NCI-H146 (cell line): ENCODE measurements at places on chromosomes 16 and 17.
A peak's percentile ranks its signal among the peaks of the same experiment; 100 is the strongest.

DNA sequence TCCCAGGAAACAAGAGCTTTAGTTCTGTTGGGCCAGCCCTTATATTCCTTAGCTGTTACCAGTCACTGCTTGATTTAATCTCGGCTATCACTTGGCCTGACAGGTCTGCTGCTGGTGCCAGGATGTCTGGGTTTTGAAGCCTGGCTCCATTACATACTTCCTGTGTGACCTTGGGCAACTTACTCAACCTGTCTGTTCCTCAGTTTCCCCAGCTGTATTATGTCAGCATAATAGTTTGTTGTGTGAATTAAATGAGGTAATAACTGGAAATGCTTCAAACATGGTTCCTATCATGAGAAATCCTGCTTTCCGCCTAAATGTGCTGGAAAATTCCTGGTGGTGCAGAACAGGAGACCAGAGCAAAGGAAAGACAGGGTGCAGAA, 50.6 kb upstream of the STH start:
- no peak for DNase-seq

DNA sequence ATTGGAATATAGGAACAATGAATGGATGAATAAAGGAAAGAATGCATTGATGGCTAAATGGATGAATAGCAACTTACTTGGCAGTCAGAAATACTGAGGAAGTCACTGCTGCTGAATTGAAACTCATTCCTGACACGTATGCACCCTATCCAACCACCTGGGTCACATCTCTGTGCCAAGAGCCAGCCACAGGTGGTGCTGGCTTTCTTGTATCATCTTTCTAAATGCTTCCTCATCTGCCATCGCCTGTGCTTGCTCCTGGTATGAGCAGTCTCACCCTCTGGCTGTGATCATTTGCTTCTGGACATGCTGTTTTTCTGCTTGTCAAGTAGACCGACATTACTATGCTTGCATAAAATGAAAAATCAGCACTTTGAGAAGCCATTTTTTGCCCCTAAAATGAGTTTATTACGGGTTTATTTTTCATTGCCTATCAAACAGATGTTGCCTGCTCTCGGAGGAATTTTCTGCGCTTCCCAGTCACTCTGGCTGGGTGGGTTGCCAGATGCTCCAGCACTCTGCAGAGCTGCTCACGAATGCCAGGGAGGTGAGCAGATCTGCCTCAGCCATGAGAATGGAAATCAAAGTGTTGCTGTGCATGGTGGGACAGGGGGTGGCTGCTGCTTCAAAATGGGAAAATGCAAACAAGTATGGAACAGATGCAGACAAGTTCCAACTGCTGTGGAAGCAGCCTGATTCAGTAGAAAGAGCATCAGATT, 1349.6 kb upstream of the CDH8 start:
- peak; percentile 19 for DNase-seq

DNA sequence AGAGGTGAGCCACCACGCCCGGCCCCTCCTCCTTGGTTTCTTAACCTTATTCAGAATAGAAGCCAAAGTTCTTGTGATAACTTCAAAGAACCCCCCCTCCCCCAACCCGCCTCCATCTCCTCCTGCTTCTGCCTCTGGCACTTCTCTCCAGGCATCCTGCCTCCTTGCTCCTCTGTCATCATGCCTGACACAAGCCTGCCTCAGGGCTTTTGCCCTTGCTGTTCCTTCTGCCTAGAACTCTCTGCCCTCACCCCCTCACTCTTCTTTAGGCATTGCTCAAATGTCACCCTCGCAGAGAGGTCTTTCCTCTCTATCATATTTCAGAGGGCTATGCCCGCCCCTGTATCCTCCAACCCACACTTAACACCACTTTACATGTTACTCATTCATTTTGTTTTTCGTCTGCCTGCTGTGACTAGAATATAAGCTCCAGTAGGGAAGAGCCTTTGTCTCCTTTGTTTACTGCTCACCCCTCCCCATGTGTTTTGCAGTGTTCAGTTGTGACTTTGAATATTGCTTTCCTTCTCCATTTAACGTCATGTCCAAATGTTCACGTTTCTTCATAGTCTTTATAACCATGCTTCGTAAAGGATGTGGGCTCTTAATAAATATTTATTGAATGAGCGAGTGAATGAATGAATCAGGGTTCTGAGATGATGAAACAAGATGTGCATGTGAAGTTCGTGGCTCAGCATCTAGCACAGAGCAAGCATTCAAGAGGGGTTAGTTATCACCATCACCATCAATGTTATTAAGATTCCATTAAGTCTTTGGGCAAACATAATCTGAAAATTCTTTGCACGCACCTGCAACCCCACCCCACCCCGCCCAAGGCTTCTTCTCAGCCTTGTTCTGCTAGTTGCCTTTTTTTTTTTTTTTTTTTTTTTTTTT, 186.2 kb upstream of the WSCD1 start:
- no peak for DNase-seq

GRCh38 chr16:80738521-80738920, 65.9 kb downstream of the CDYL2 start:
- no peak for DNase-seq

GRCh38 chr17:5468075-5468473, 708 bp downstream of the DHX33 start:
- DNase-seq: peak; percentile 35

DNA sequence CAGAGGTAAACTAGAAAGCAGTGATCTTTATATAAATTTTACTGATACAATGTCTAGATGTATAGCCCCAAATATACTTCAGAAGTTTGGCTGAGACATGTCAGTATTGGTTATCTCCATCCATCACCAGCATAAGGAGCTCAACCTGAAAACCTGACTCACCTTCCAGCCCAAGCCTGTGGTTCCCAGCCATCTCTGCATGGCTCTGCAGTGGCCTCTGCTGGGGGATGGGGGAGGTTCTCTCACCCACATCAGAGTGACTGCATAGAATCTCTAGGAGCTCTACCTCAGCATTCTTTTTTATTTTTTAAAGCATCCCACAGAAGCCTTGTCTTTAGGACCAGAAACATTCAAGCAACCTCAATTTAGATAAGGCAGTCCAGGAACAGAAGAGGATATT, 27.3 kb downstream of the USP7 start:
- DNase-seq: peak; percentile 48

DNA sequence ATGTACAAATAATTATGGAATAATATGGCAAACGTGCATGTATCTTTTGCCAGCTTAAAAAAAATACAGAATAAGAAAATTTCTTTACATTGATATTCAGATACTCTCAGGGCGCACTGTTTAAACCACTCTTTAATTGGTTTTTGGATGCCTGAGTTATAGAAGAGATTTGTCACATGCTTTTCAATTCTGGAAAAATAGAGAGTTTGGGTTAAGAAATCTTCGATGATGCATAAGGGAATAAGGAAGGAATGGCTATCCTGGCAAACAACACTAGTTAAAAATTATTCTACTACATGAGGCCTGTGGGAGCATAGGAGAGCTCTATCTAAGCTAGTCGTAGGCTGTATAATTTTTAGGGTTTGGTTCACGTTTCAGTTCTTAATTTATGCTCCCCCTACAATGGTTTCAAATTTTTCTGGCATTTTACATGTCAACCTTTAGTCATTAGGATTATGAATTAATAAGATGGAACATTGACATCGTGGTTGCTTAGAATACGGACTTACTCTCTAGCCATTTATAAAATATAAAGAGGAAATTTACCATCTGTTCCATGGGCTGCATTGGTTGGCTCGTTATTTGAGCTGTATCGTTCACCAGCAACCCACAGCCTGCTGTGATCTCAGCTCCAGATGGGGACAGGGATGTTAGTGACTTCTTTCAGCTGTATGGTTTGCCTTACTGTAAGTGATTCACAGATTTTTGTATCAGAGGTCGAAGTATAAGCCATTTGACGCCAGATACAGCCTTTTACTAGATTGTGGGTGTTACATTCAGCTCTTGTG, 15.9 kb downstream of the NARF start:
- no peak for DNase-seq

- no peak for DNase-seq
Observed at GRCh38 chr16:74296104-74296431, 546 bp upstream of the PSMD7 start.

- DNase-seq: no peak
Observed at GRCh38 chr17:17892731-17893130, 55.9 kb upstream of the SREBF1 start.

DNA sequence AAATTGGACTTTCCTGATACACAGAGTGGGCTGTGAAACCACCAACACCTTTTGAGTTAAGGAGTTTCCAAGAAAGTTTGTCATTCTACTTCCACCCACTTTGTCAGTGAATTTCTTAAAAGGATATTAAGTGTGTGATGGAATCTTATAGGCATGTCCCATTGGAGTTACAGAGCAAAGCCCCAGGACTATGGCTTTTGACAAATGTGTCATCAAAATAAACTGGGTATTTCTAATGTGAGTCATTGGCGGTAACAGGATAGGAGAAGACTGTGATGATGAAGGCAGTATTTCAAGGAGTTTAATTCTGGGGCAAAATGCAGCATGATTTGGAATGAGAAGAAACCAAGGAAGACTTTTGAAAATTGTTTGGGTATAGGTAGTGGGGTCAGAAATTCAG, 1013.8 kb upstream of the EEF2KMT start:
- no peak for DNase-seq

DNA sequence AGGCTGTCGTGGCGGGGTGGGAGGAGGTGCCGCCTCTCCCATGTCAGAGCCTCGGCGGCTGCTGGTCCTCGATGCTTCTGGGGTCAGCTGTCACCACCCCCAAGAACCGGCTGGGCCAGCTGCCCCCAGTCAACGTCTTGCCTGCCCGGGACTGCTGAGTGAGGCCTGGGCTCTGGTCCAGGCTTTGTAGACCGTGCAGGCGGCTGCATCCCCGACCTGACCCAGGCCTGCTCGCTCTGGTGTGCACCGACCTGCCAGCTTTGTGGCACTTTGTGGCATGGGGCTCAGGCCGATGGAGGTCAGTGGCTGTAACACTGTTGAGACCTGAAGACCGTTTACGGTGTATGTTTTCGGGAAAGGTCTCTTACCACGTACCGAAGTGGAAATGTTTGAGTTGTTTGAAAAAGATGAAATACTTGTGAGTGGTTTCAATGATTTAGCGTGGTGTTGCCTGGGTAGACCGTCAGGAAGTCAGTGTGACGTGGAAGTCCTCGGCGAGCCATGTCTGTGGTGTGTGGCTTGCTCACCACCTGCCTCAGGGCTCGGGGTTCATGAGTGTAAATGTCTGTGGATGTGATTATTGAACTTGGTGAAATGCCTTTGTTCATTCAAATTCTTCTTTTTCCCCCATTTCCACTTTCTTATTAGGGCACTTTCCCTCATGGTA, 53.2 kb upstream of the ZNF750 start:
- no peak for DNase-seq

DNA sequence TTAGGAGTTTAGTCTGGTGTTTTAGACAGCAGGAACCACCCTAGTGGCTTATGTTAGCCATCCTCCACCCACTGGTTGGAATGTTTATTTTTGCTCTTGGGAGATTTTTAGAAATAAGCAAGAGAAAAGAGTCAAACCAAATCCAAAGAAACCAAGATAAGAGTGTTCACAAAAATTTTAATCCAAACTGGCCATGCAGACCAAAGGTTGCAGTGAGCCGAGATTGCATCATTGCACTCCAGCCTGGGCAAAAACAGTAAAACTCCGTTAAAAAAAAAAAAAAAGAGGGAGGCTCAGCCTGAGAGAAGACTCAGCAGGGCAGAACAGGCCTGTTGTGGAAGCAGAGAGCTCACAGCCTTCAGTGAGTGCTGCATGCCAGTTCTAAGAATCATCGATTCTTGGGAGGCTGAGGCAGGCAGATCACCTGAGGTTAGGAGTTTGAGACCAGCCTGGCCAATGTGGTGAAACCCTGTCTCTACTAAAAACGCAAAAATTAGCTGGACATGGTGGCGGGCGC, 12.2 kb upstream of the C16orf54 start:
- no peak for DNase-seq

- no peak for DNase-seq
Observed at GRCh38 chr17:60066576-60066975, 12.1 kb downstream of the HEATR6 start.

DNA sequence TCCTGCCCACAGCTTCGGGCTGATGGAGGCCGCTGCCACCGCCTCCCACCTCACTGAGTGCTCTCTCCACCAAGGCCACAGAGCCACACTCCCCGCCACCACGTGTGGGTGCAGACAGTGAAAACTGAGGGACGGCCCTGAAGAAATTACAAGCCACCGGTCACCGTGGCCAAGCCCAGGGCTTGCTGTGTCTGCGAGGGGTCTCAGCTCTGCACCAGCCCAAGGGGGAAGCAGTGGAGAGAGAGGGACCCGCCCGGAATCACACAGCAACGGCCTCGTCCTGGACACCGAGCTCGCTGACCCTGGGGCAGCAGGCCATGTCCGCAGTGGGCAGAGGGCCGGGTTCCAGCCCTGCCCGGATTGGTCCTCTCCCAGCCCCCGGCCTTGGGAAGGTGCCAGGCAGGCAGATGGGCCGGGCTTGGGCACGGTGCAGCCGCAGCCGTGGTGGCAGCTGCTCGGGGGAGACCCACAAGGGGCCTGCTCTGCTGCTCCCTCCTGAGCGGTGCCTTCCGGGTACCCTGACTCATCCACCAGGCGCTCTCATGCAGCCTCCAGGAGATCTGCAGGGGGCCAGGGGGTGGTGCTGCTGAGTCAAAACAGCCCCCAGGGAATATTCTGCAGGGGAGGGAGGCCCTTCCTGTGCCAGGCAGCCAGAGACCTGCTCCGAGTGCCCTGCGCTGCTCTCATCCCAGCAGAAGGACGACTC, 52.0 kb downstream of the CBFA2T3 start:
- peak; percentile 34 for DNase-seq

GRCh38 chr17:20033415-20033814, 24.3 kb downstream of the SPECC1 start:
- no peak for DNase-seq

DNA sequence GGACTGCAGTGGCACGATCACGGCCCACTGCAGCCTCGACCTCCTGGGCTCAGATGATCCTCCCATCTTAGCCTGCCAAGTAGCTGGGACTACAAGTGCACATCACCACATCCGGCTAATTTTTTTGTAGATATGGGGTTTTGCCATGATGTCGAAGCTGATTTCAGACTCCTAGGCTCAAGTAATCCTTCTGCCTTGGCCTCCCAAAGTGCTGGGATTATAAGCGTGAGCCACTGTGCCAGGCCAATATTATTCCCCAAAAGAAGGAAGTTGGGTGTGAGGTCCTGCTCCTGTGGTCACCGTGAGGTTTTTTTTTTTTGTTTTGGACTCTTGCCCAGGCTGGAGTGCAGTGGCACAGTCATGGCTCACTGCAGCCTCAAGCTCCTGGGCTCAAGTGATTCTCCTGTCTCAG, 1.5 kb downstream of the AMZ2 start:
- DNase-seq: no peak

GRCh38 chr16:65655802-65656201, 533.9 kb upstream of the CDH11 start:
- no peak for DNase-seq

- DNase-seq: no peak
Observed at GRCh38 chr17:74759941-74760340, 11.5 kb downstream of the NHERF1 start.
